Thymus (tissue), 14 donors: ENCODE measurements at places on chromosomes 5 and 9. TPM values are rescaled to one million over a fixed set of nuclear protein-coding genes. Genes with fewer than 3 reads are reported as not detected.

- no peak for DNase-seq
- no peak overlapping the region for H3K4me3 ChIP-seq
- no peaks in the 10 kb centered on the region for H3K36me3 ChIP-seq
- H3K4me1 ChIP-seq = no peaks in the 10 kb centered on the region
- no peak overlapping the region for H3K27ac ChIP-seq
Measured at GRCh38 chr9:91567642-91568274, 144.1 kb upstream of the NFIL3 start.

Gene SGCD
- 1.6 TPM for total RNA-seq

- H3K4me3 ChIP-seq = no peak overlapping the region
- H3K27ac ChIP-seq = no peak overlapping the region
- H3K36me3 ChIP-seq = no peaks in the 10 kb centered on the region
Measured at GRCh38 chr9:6566409-6567139, 79.0 kb downstream of the GLDC start.

GRCh38 chr9:126589349-126589748 lies 24.4 kb upstream of the LMX1B start:
- no peak overlapping the region for H3K4me3 ChIP-seq
- no peak overlapping the region for H3K27ac ChIP-seq
- no peaks in the 10 kb centered on the region for H3K36me3 ChIP-seq
- no peak for DNase-seq

Gene SHOC1
- under 0.01 TPM for total RNA-seq

Gene LCN1
- 0.19 TPM for total RNA-seq

Gene TUSC1
- total RNA-seq = 6.2 TPM

Gene KLHL3
- 5.8 TPM for total RNA-seq

Gene TAS2R1
- not detected for total RNA-seq

DNA sequence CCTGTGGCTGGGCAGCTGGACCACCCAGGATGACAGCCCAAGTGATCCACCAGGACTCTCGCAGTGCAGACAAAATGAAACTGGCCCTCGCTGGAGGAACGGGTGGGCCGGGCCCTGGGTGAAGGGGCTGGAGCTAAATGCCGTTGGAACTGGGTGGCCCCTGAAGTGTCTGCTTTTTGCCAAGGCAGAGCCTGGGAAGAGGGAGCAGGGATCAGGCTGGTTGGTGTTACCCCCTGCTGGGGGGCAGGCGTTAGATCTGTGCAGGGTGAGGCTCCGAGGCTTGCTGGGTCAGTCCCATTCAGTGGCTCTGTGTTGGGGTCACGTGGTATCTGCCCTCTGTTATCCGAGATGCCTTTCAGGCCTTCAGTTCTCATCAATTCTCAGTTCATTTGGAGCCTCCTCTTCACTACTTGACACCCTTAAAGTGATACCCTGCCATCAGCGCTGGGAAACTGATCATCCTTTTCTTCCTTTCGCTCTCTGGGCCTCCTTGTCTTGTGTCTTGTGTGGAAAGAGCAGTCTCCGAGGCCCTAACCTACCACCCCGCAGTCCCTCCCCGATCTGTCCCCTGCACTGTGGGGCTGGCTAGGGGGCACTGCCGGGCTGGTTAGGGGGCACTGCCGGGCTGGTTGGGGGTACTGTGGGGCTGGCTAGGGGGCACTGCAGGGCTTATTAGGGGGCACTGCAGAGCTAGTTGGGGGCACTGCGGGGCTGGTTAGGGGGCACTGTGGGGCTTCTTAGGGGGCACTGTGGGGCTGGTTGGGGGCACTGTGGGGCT lies 37.3 kb downstream of the COL5A1 start:
- H3K27ac ChIP-seq = no peak overlapping the region
- DNase-seq = no peak
- no peaks in the 10 kb centered on the region for H3K27me3 ChIP-seq
- H3K4me3 ChIP-seq = no peak overlapping the region
- H3K36me3 ChIP-seq = no peaks in the 10 kb centered on the region

Gene ARHGEF37
- total RNA-seq = 1.1 TPM

- H3K36me3 ChIP-seq = no peaks in the 10 kb centered on the region
- no peaks in the 10 kb centered on the region for H3K27me3 ChIP-seq
- no peak overlapping the region for H3K4me3 ChIP-seq
Measured at GRCh38 chr5:42057254-42057690, 132.2 kb downstream of the FBXO4 start.

GRCh38 chr9:118643118-118643517 lies 726.1 kb downstream of the BRINP1 start:
- H3K4me3 ChIP-seq = no peak overlapping the region
- DNase-seq = no peak
- H3K27me3 ChIP-seq = no peaks in the 10 kb centered on the region
- H3K4me1 ChIP-seq = no peaks in the 10 kb centered on the region
- no peak overlapping the region for H3K27ac ChIP-seq

- H3K4me1 ChIP-seq = no peaks in the 10 kb centered on the region
- no peaks in the 10 kb centered on the region for H3K27me3 ChIP-seq
- H3K36me3 ChIP-seq = no peaks in the 10 kb centered on the region
Measured at GRCh38 chr5:91052977-91053740, 330.0 kb downstream of the ARRDC3 start.

GRCh38 chr5:9431496-9432258 lies 114.2 kb downstream of the SEMA5A start:
- peak overlapping the region; percentile 26 for H3K27ac ChIP-seq
- no peaks in the 10 kb centered on the region for H3K27me3 ChIP-seq

- DNase-seq = no peak
- H3K27ac ChIP-seq = no peak overlapping the region
- no peaks in the 10 kb centered on the region for H3K4me1 ChIP-seq
- H3K36me3 ChIP-seq = no peaks in the 10 kb centered on the region
- peaks cover 66% of the 10 kb centered on the region for H3K27me3 ChIP-seq
Measured at GRCh38 chr5:175443514-175444059, 395 bp downstream of the DRD1 start.

DNA sequence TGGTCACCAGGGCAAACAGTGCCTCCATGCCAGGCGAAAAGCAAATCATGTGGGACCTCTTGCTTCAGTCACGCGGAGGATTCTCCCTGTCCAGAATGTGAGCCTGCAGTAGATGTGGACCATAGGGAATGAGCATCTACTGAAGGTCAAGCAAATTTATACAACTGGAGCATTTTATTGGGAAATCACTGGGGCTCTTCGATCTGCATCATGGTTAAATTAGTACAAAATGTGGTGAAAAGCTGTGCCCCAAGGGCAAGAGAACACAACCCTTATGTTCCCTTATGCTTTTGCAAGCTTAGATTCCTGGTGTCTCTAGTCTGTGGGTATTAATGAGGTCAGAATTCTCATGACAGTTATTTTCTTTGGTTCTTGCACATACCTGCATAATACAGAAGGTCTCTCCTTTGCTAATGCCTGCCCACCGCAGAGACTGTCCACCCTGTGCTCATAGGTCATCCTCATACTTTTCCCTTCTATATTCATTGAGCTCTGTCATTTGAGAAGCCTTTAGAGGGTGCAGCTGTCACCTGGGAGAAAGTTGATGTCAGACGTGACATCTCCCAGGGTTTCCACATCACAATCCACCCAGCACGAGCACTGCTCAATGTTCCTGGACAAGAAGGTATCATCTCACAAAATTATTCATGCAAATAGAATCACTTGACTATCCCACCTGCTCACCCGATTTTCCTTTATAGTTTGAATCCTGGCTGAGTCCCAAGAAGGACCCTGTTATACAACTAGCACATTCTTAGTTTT lies 111.7 kb downstream of the NXNL2 start:
- H3K36me3 ChIP-seq = no peaks in the 10 kb centered on the region
- no peaks in the 10 kb centered on the region for H3K27me3 ChIP-seq
- H3K4me1 ChIP-seq = no peaks in the 10 kb centered on the region
- no peak overlapping the region for H3K4me3 ChIP-seq
- no peak overlapping the region for H3K27ac ChIP-seq

DNA sequence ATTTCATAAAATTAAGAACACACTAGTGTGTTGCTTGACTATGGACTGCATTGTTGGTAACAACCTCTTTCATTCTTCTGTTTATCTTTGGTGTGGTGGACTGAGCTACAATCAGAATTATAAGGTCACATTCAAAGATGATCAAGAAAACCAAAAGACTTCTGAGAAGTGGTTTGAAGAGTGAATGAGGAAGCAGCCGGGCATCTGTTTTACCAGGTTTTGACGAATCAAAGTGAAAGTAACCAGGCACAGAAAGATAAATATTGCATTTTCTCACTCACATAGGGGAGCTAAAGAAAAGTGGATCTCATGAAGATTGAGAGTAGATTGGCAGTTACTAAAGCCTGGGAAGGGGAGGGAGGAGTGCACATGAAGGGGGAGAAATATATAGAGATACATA lies 589.1 kb downstream of the ZNF608 start:
- H3K27ac ChIP-seq = peak overlapping the region; percentile 29
- H3K27me3 ChIP-seq = no peaks in the 10 kb centered on the region
- H3K4me3 ChIP-seq = no peak overlapping the region
